ENCODE measurements at places on chromosomes 2 and 18.

- DNase-seq: no peak
These were observed 87.6 kb downstream of the FAM228A start for GRCh38 chr2:24262421-24262970.

DNA sequence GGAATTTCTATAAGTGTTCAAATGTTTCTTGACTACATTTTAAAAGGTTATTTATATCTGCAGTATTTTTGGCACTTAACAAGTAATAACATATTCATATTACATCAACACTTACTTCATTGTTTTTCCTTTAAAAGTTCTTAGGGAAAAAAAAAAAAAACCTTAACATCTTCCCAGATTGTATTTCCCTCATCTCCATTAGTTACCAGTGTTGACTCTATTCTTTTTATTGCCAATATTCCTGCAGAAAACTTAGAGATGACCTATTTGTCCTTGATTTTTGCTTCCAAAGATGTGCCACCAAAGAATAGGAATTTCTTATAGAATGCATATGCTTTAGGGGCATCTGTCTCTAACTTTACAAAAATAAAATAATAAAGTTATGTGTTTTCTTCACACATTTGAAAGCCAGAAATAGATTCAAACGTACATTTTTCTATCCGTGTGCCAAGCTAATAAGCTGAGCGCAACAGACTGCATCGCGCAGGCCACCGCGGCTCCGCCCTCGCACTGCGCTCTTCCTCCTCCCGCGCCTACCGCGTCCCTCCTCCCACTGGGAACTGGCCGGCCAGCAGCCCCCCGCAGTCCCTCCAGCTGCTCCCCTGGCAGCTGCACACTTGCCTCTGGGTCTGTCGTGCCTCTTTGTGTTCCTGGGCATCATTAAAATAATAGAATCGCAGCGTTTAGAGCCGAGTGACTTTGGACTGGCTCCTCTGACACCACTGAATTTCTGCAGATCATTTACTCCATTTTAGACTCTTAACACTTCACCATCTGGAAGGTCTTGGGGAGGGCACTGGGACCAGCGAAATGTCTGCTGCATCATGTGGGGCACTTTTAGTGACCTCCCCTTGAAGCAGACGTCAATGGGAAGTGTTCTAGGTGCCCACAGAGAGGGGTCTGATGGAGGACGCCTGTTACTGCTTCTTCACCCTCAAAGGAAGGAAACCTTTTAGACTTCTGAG, 21.2 kb upstream of the NAB1 start:
- DNase-seq: no peak

DNA sequence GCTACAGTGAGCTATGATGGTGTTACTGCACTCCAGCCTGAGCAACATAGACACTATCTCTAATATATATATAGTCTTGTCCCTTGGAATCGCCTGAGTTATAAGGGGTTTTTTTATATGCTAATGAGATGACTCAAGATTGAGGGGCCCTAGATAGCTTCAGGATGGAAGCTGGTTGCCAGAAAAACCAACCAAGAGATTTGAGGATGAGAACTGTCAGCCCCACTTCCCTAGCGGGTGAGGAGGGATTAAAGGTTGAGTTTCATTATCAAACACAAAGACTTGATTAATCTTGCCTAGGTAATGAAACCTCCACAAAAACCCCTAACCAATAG, 12.6 kb upstream of the GALM start:
- no peak for DNase-seq

GRCh38 chr2:210895132-210895531, 338.7 kb downstream of the CPS1 start:
- no peak for DNase-seq

- no peak for DNase-seq
These were observed 3.8 kb downstream of the LRRFIP1 start for GRCh38 chr2:237631007-237631785.
